ENCODE measurements at places on chromosomes 6 and 20.

DNA sequence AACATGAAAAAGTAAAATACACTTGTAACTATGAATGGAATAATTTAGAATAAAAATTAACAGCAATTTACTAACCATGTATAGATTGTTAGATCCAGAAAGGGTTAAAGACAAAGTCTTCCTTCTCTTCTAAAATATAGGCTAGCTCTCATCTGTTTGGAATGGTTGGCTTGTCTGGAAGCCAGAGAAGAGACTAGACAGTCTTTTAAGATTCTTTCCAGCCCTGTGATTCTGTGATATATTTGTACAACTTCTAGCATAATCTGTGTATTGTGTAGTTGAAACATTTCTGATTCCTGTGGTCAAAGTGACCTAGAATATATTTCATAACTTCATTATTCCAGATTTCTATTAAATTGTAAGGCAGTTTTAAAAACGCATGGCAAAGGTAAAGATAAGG is 196.6 kb downstream of the UST start:
- DNase-seq: no peak

DNA sequence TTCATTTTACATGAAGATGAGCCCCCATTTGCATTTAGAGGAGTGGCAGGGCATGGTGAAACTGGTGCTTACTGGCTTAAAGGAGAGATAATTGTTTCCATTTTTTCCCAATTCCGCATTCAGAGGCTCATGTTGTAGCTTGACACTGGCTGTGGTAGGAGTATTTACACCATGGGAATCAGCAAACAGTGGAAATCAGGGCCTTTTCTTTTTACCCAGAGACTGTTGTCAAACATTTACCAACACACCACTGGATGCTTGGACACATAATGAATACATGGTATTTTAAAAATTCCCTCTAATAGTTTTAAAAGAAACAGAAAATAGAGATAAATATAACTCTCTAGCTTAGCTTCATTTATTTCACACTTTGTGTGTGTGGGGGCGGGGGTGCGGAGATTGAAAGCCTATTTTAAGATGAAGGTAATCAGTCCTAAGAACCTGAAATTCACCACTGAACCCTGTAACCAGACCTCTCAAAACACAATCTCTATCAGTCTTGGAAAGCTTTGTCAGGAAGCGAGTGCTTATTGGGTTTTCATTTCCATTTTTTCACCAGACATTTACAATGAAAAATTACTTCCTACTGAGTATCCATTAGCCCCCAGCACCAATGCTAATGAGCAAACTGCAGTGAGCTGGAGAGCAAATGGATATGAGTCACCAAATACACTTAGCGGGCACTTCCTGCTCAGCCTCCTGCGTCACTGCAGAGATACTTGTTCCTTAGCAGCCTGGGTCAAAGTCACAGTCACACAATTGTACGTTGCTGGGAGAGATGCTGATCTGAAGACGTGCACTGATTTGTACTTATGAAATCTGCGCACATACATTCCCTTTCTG is 532.0 kb downstream of the BCKDHB start:
- no peak for DNase-seq

- DNase-seq: no peak
Observed at GRCh38 chr6:71012866-71013469, 56.1 kb upstream of the B3GAT2 start.

GRCh38 chr6:109050012-109050411 is 44.6 kb downstream of the SESN1 start:
- no peak for DNase-seq

- DNase-seq: no peak
Observed at GRCh38 chr6:40251637-40252300, 317.5 kb upstream of the MOCS1 start.

DNA sequence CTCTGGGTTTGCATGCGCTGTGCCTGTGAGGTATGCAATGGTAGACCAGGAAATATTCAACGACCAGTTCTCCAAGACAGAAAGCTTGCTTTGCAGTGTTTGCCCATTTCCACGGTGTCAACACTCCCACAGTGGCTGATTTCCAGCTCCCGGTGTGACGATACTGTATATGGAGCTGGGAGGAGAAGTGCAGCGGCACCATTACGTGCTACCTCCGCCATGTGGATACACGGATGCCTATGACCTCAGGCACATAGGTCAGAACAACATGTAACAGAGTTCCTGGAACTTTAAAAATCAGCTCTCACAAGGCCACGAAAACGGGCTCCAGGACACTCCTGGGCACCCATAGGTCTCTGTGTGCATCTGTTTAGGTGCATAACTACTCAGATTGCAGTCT is 51.1 kb downstream of the NFATC2 start:
- DNase-seq: no peak

DNA sequence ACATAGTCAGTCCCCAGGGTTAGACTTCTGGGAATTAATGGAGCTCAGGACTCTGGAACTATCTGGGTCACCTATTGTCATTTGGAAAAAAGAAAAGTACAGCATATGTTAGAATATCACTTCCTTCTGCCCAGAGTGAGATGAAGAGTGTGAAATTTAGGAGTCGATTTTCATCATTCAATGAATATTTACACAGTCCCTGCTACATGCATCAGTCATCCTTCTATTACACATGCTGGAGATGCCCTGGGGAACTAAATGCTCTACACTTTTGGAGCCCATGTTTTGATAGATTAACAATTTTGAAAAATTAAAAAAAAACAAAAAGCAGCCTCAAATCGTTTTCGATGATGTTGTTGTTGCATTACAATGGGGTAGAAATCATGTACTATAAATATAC is 315.4 kb downstream of the ALDH8A1 start:
- no peak for DNase-seq

- no peak for DNase-seq
Observed at GRCh38 chr6:36478051-36478526, 35.3 kb downstream of the KCTD20 start.

GRCh38 chr20:55515832-55516231 is 489.5 kb downstream of the CBLN4 start:
- no peak for DNase-seq

GRCh38 chr20:16311756-16312155 is 261.5 kb downstream of the KIF16B start:
- DNase-seq: no peak

- no peak for DNase-seq
Observed at GRCh38 chr6:101668496-101669030, 275.1 kb downstream of the GRIK2 start.

DNA sequence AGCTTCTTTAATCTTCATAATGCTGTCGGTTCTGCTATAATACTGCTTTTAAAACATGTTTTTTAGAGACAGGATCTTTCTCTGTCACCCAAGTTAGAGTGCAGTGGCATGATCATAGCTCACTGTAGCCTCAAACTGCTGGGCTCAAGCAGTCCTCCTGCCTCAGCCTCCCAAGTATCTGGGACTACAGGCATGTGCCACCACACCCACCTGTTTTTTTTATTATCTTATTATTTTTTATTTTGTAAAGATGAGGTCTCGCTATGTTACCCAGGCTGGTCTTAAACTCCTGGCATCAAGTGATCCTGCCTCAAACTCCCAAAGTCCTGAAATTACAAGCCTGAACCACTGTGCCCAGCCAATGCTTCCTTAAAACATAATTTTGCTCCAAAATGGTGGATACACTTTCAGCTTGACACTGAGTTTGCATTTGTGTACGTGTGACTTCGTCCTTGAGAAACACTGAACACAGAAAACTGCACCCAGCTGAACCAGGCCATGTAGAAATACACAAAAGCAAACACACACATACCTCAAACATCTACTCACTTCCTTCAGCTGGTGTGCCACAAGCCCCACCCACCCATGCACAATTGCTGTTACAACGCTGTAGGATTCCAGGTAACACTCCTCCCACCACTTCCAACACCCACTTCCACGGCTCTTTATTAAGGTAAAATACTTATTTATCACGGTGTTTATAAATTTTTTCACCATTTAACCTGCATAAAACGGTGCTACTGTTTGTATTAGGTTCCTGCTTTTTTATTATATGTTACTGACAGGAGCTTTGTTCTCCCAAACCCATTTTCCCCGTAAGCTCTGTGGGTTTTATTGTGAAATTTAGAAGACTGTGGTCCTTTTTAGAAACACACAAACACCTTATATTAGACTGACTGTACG is 109.1 kb downstream of the TSHZ2 start:
- no peak for DNase-seq

GRCh38 chr6:160077526-160077925 is 44.1 kb upstream of the SLC22A1 start:
- DNase-seq: no peak

DNA sequence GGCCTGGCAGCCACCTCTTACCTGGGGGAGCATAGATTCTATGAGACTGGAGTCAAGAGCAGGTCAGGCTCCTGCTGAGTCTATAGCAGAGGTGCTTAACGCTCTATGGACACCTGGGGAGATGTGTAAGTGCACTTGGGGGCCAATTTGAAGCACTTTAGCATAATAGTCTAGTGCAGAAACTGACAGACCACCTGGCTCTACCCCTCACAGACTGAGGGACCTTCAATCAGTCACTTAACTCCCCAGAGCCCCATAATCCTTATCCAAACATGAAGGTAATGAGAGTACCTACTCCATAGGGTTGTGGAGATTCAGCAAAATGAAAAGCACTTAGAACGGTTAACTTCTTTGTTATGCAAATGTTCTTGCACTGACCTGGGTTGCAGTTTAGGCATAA is 87.3 kb upstream of the SLC22A16 start:
- DNase-seq: no peak

- no peak for DNase-seq
Observed at GRCh38 chr6:67888886-67889681, 746.0 kb upstream of the ADGRB3 start.

DNA sequence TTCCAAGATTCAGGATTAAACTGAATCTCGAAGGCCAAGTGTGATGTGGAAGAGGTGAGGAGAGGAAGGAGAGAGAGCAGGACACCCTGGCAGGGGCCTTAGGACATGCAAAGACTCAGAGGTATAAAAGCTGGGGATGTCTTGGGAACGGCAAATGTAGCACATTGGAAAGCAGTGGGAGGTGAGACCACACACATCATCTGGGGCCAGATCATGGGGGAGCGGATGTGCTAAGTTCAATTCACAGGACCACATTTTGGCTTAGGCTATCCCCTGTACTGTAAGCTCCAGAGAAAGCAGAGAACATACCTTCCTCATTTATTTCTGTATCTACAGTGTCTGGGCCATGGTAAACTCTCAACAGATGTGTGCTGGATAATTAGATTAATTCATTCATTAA is 59.5 kb upstream of the MBOAT1 start:
- no peak for DNase-seq

- DNase-seq: no peak
Observed at GRCh38 chr6:56814802-56815201, 140.1 kb upstream of the BEND6 start.

DNA sequence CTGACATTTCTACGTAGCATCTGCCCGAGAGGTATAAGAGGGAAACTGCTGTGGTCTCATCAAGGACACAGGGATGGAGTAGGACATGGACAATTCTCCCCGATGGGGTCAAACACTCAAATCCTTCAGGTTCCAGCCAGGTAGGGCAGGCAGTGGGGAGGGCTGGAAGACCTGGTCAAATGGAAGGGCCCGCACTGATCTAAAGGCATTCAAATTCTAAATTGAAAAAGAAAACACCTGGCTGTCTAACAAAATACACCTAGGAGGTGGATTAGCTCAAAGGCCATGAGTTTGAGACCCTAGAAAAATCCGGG is 8.2 kb downstream of the DUSP15 start:
- no peak for DNase-seq

GRCh38 chr20:21301940-21302663 is 1.0 kb upstream of the XRN2 start:
- no peak for DNase-seq

- no peak for DNase-seq
Observed at GRCh38 chr6:53487080-53487479, 57.8 kb downstream of the GCLC start.

DNA sequence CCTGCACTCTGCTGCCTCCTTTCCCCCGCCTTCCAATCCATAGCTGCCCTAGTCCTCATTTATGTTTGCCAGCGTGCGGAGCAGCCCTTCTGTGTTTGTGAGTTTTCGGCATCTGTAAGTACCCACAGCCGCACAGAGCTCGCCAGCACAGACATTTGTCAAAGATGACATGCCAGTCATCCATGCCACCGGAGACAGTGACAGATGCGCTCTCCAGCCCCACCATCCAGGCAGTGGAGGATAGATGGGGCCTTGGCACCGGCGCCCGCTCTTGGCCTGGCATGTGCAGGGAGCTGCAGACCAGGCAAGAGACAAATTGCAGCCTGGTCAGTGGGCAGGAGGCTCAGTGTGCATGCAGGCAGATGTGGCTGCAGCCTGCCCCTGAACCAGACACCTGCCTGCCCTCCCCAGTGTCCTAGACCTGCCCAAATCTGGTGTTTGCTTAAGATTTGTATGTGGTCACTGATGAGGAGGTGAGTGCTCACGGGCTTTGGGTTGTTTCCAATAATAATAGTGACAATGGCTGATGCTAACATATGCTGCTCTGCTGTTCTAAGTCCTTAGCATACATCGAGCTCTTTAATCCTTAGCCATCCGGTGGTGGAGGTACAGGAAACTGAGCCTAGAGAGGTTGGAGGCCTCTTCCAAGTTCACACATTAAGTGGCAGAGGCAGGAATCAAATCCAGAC is 78.1 kb downstream of the UNC5CL start:
- no peak for DNase-seq

- no peak for DNase-seq
Observed at GRCh38 chr6:151408858-151409257, 17.5 kb upstream of the ZBTB2 start.

DNA sequence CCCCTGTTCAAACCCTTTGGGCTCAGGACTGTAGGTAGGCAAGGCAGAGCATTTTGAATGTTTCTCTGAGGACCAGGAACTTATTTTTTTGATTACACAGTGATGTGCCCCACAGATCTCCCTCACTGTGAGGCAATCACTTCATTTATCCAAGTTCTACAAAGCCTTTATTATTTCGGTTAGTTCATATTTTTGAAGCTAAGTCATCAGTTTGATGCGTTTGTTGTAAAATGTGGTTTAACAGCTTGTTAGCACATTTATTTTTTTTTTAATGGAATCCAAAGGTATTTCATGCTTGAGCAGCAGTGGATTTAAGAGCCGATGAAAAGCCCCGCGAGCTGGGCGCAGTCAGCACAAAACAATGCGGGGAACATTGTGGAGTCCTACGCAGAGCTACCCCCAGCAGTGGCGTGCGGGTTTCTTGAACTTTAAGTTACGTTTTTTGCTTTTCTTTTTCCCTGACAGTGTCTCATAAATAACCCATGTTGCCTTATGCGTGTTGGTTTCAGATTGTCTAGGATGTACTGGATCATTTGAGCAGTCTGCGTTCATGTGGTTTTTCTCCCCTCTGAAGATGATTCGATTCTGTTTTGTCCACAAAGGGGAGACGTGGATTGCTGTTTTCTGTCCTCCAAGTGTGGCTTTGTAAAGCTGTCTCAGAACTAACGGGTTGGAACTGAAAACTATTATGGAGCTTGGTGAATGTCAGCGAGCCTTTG is 233.6 kb upstream of the BMP2 start:
- DNase-seq: no peak

GRCh38 chr6:25660512-25660911 is 8.5 kb downstream of the SCGN start:
- DNase-seq: no peak

DNA sequence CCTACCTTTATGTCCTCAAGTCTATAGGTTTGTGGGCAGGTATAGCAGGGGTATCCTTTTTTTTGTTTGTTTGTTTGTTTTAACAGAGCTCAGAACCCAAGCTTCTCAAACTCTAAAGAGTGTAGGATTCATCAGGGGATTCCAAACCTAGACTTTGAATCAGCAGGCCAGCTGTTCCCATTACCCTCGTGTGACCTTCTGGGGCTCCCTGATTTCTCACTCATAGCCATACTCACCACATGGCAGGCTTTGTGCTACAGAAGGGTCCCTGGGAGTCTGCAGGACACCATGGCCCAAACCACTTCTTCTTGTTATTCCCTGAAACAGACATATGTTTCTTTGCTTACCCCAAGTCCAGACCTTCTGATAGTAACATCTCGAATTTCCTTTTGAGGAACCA is 350.8 kb upstream of the TSHZ2 start:
- no peak for DNase-seq
